Heart right ventricle (tissue), 16 donors: ENCODE measurements at places on chromosomes 13 and 19.

- DNase-seq: no peak
Observed at GRCh38 chr19:50909240-50910070, 1.7 kb downstream of the KLK4 start.

DNA sequence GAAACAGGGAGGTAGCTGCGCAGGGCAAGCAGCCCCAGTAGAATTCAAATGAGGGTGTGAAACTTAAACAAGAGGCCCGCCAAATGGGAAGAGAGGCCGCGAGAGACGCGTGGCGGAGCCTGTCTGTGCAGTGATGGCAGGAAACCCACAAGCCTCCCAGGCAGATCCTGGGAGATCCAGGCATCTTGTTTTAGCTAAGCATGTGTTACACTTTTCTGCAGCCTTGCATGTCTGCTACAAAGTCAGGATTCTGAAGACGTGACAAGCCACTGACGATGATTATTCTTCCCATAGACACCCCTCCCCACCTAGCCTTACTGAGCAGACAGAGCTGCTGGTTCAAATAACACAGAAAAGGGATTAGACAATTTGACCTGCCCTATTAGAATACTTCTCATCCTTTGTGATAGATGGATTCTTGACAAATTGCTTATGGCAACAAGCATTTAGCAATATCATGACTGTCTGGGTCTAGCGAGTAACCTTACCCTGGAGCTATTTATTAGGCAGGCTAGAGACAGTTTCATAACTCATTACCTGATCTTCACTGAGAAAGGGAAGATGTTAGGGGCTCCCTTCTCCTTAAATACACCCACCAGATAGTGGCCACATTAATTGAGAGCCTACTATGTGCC, 185.2 kb upstream of the IRS2 start:
- no peak for DNase-seq

DNA sequence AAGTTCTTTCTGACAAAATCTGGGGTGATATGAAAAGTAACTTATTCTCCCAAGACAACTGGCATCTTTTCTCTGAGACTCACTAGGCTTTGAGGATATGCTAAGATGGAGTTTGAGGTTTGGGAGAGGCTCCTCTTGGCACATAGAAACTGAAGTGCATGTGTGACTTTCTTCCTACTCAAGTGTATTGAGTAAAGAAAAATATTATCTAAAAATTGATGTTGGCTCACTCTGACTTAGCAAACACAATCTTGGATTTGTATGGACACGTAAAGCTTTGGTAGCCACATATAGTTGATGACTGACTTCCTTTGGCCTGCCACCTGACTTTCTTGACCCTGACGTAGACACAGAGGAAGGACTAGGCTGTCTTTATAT, 71.1 kb upstream of the KLF12 start:
- no peak for DNase-seq

DNA sequence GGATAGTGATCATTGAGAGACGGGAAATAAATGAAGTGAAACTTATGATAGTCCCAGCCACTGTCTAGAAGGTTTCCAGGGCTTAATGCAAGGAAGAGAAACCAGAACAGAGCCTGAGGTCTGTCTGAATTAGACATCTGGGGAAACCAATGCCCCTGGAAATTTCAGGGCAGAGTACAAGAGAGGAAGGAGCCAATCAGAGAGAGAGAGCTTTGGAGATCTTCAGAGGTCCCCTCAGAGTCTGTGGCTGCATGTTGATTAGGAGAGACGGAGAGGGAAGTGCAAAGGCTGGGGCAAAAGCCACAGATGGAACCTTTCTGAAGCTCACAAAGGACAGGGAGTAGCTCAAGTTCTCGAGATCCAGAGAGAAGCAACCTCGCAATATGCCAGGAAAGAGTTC, 378.0 kb downstream of the DNAJC15 start:
- DNase-seq: no peak
